ENCODE measurements at places on chromosomes 12 and 14.

DNA sequence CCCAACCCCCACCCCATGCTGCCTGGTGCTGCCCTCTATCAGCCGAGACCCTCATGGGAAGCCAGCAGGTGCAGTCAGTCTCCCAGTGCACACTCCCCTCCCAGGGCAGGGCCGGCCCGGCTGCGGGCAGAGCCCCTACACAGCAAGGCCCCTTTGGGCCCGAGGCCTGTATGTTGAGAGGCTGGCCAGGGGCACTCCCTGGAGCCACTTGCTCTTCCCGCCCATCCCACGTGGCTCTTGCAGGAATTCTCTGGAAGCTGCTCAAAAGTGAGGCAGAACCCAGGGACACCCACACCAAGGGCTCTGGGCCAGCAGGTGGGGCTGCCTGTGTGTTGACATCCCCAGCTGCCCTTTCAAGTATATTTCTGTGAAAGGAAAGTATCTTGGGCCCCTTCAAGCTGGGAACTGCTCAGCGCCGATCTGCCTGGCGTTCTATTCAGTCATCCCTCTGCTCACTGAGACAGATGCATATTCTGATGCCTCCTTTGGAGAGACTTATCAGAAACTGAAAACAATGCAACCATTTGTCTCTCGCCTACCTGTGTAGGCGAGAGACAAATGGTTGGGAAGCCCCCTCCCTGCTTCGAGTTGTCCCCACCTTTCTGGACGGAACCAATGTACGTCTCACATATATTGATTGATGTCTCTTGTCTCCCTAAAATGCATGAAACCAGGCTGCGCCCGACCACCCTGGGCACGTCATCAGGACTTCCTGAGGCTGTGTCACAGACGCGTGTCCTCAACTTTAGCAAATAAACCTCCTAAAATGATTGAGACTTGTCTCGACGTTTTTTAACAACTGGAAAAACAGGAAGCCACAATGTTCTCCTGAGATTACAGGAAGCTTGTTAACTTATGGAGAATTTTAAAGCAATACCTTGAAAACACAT lies 6.0 kb downstream of the GPR132 start:
- DNase-seq: peak; percentile 21

GRCh38 chr14:77355811-77356210 lies 21.1 kb downstream of the TMED8 start:
- no peak for DNase-seq

DNA sequence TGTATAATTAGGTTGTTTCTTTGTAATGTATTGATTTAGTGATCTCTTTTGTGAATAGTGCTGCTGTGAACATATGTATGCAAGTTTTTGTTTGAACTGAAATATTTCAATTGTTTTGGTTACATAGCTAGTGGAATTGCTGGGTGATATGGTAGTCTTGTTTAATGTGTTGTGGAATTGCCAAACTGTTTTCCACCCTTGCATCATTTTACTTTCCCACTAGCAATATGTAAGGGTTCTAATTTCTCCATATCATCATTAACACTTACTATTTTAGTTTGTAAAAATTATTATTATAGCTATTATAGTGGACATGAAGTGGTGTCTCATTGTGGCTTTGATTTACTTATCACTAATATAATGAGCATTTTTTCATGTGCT lies 5.9 kb downstream of the G2E3 start:
- DNase-seq: no peak

- DNase-seq: peak; percentile 97
These were observed 465.9 kb upstream of the TBX3 start for GRCh38 chr12:115149685-115150378.

GRCh38 chr14:23062002-23062401 lies 4.7 kb upstream of the CDH24 start:
- DNase-seq: peak; percentile 97

- DNase-seq: no peak
These were observed 24.1 kb upstream of the CNTN1 start for GRCh38 chr12:40668099-40668529.

DNA sequence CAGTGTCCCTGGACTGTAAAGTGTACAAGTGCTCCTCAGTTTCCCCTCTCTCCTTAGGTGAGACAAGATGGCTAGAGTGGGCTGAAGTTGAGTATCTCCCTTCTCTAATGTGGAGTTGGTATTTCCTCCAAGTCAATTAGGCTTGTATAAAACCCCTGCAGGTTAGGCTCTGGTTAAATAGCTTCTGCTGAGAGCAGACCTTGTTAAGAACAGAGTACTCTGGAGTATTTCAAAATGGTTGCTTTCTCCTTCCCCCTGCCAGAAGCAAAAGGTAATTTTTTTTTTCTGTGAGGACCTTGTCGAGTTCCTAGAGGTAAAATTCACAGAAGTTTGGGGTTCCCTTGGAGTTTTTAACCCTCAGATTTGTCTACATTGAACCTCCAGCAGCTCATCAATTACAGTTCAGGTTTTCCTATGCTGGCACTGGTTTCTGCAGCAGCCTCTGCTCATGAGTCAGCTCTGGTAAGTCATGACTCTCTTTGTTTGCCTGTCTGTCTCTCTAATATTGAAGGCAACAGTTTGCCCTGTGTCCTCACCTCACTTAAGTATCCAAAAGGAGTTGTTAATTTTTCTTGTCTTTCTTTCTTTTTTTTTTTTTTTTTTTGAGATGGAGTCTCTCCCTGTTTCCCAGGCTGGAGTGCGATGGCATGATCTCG lies 27.8 kb upstream of the GLIPR1 start:
- peak; percentile 55 for DNase-seq

DNA sequence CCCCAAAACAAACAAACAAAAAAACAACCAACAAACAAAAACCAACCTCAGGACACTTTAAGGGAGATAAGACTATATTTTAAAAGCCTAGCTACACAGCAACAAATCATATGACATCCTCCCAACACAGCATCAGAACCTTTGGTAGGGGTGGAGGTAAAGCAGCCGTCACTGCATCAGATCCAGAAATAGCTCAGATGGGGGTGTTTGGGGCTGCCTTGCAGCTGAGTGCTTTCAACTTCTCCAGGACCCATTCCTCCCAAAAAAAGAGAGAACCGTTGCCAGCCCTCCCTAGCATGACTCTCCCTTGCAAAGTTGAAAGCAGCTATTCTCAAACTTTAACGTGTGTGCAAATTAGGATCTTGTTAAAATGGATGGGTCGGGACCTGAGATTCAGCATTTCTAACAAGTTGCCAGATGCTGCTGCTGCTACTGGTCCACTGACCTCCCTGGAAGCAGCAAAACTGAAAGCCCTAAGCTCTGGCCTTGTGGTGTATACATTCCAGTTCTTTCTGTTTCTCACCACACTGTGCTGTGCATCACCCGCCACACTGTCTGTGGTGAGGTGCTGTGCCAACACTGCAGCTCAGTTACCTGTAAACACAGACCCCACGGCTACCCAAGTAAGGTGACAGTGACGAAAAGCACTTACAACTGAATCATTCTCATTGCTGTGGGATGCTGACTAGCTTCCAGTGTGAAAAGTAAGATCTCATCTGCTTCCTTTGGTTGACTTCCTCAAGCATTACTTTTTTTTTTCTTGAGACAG lies 54.0 kb downstream of the SLC38A1 start:
- DNase-seq: peak; percentile 21

DNA sequence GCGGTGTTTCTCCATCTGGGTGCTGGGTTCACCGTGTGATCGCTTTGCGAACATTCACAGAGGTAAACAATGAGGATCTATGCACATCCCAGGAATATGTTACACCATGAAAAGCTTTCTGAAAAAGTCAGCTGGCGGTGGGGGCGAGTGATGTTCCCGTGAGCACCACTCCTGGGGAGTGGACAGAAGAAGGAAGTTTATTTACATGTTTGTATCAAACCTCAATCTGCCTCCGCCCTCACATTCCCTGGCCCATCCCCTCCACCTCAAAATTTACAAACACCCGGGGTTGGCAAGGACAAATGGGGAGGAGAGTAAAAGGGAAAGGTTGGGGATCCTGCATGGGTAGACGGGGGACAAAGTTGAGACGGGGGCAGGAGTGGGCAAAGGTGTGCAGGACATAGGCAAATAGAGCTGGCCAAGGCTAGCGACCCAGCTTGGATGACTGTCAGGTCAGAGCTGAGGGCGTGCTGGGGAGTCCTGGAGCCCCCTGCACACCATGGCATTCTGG lies 6.9 kb downstream of the TNFRSF1A start:
- no peak for DNase-seq

DNA sequence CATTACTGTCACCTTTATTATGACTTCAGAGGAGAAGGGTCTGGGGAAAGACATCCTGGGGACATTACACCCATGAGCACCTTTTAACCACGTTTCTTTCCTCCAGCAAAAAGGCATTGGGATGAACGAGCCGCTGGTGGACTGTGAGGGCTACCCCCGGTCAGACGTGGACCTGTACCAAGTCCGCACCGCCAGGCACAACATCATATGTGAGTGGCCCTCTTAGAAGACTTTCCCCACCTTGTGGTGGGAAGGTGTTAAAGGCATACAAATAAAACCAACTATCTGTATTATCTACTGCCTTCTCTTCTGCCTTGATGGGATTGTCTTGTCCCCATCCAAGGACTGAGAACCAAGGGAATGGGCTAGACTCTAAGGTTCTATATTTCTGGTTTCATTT lies 6.0 kb downstream of the PSMD9 start:
- peak; percentile 48 for DNase-seq

DNA sequence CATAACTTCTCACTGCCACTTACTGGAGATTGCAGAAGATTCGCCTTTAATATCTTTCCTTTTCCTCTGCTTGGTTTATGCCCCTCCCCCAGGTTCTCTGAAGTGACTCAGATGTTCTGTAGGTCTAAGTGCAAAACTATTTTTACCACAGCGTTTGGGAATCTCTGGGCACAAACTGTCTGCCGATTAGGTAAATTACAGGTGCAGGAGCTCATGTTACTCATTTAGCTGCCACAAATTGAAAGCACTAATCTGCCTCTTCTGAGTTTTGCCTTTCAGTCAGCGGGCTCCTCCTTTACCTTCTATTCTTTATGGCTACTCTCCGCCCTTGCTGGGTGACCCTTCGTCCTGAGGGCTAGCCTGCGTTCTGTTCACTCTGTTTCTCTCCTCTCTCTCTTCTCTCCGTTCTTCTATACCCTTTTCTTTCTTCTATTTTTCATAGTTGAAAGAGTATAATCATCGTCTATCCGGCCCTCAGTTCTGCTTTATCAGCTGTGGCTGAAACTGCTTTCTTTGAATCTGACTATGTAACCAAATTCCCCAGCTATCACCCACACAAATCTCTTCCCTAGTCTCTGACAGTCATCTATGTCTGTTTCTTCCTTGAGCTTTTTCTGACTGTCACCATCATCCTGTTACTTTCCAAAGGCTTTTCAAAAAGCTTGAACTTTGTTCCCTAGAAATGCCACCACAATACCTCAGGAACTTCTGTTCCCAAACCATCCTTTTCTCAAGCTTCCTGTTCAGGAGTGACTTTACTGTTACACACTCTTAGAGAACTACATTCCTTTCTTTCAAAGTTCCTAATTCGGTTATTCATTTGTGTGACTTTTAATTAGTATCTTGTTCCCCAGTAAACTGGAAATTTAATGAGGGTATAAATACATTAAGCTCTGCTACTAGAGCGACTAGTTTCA lies 4.3 kb upstream of the MYF6 start:
- DNase-seq: peak; percentile 79

GRCh38 chr12:13288937-13289652 lies 92.6 kb downstream of the EMP1 start:
- DNase-seq: no peak

DNA sequence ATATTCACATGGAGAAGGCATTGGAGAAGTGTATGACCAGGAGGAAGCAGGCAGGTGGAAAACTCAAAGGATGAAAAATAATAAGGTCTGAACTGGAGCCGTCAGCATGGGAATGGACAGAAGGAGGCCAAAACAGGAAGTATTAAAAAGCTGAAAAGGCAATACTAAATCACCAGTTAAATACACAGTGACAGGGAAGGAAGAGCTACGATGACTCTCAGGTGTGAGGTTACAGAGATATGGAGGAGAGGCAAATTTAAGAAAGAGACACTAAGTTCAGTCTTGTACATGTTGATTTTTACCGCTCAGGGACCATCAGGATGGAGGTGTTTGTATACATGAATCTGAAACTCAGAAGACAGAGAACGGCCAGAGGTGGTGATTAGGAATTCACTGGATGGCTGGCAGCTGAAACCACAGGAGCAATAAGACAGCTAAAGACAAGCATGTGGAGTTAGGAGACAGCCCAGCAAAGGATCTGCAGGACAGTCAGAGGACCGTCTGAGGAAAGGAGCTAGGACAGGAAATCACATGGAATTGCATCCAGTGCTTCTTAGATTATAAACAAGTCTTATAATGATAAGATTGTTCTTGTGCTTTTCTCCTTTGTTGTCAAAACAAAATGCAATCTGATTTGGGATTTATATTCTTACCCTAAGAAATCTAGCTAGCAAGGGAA lies 33.9 kb upstream of the CDKN3 start:
- DNase-seq: peak; percentile 32

GRCh38 chr14:95065411-95065810 lies 91.9 kb downstream of the DICER1 start:
- DNase-seq: no peak

- no peak for DNase-seq
These were observed 217.3 kb downstream of the ADGRD1 start for GRCh38 chr12:131171029-131171428.

DNA sequence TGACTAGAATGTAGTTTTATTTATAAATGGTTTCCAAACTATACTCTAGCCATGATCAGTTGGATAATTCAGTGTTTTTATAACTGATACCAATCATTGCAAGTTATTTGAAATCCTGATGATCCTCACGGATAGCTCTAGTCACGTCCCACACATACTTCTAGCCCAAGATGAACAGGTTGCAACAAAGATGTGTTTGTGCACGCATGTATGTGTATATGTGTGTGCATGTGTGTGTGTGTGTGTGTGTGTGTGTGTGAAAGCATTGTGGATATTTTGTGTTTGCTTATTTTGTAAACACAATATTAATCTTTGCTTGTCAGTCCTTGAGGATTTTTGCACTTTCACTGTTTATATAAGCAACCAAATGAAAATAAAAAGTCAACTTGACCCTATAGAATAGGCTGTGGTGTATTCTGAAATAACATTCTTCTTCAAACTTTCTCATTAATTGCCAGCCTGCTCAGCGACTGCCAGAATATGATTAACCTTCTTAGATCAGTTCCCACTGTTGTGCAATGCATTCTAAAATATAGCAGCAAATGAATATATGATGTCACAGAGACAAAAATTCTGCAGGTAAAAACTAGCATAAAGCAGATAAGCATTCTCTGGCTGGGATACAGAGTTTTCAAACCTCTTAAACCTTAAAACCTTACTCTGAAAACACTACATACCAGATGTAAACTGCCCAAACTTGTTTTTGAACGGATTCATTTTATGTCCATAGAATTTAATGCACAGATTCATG lies 48.8 kb upstream of the HIF1A start:
- DNase-seq: peak; percentile 9

DNA sequence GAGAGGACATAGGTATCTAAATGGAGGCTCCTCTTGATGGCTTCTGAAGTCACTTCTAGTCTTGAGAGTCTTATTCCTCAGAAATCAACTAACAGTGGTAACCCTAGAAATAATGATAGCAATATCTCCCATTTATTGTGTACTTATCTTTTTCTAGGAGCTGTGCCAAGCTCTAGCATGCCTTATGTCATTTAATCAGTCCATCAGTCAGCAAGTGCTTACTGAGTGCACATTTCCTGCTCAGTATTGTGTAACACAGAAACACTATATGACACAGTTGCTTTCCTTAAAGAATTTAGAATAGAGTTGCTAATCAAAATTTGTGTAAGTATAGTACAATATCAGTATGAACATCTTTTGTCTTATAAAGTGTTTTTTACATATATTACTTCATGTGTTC lies 36.6 kb downstream of the KRT76 start:
- no peak for DNase-seq
